ENCODE measurements at places on chromosomes 1 and 21.

- no peak for DNase-seq
Measured at GRCh38 chr21:29193072-29193471, 62.6 kb downstream of the MAP3K7CL start.

- DNase-seq: no peak
Measured at GRCh38 chr1:3518256-3518655, 63.8 kb downstream of the ARHGEF16 start.

DNA sequence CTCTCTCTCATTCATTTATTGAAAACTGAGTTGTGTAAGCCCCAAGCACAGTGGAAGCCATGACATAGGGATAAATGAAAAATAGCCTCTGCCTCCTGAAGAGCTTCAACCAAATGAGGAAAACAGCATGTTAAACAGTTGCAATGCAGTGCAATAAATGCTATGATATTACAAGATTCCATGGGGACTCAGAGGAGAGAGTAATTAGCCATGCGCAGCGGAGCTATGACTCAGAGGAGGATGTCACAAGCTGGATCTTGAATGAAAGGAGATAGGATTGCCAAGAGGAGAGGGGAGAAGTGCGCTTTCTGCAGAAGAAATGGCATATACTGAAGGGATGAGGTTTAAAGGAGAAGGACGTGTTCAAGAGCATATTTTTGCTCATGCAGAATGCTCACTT is 231.3 kb upstream of the PLXNA2 start:
- DNase-seq: no peak

- DNase-seq: no peak
Measured at GRCh38 chr1:1917995-1918900, 831 bp downstream of the TMEM52 start.

GRCh38 chr1:28144203-28145135 is 32.0 kb downstream of the PTAFR start:
- DNase-seq: no peak

- no peak for DNase-seq
Measured at GRCh38 chr1:68585351-68585750, 88.5 kb upstream of the DEPDC1 start.

- no peak for DNase-seq
Measured at GRCh38 chr1:19229229-19229628, 19.2 kb upstream of the UBR4 start.

- no peak for DNase-seq
Measured at GRCh38 chr1:40204856-40205255, 42.9 kb upstream of the TMCO2 start.

DNA sequence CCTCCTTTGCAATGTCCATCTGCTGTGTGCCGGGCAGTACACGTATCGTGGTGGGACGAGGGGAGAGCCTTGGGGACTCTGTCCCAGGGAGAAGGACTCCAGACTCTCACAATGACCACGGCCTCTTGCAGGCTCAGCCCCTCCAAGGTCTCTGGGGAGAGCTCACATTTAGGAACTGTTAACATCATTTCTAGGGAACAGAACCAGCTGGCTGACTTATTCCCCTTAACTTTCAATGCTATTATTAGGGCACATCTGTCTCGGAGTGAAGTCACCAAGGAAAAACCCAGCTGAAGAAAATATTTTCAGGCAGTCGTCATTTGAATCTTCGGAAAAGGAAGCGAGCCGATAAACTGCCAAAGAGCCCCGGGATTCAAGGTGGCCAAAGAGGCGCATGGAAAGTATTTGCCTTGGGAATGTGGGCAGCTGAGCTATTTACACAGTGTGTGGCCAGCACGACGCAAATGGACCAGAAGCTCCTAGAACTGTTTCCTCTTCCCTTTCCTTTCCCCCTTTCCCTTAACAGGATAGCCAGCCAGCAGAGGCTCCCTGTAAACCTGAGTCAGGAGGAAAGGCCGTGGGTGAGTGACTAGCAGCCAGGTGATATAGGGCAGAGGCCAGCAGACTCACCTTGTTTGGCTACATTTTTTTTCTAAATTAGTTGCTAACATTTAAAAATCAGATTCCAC is 74.5 kb downstream of the ITPKB start:
- DNase-seq: no peak

DNA sequence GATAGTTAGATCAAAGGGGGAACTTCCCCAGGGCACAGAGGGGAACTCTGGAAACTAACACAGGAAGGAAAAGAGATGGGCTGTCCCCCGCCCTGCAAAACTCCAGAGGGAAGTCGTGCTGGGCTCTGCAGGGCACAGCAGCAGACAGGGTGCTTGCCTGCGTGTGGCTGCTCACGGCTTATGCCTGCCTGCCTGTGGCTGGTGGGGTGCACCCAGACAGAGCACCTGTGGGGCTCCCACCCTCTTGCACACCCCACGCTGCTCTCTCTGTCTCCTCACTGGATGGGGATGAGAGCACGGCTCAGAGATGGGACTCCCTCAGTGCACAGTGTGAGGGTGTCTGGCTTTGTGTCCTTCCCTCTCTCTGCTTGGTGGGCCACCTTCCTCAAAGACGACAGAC is 13.5 kb upstream of the ETV3L start:
- peak; percentile 34 for DNase-seq

DNA sequence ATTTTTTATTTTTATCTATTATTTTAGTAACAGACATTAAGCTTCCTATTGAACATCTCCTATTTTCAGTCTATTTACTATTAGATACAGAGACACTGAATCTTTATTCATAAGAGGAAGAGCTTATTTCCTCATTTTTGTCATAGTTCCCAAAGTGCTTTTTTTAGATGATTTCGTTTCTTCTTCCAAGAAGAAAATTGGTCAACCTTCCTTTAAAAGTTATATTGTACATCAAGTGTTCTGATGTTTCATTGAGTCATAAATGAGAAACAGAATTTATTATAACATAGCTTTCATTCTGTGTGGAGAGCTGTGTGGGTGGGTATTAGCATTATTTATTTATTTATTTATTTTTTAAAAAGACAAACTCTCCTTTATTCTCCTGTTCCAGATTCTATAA is 50.6 kb upstream of the BACH1 start:
- DNase-seq: no peak

- DNase-seq: no peak
Measured at GRCh38 chr21:45982758-45983648, 1.4 kb downstream of the COL6A1 start.

- DNase-seq: no peak
Measured at GRCh38 chr1:115198938-115199337, 109.6 kb upstream of the TSPAN2 start.

DNA sequence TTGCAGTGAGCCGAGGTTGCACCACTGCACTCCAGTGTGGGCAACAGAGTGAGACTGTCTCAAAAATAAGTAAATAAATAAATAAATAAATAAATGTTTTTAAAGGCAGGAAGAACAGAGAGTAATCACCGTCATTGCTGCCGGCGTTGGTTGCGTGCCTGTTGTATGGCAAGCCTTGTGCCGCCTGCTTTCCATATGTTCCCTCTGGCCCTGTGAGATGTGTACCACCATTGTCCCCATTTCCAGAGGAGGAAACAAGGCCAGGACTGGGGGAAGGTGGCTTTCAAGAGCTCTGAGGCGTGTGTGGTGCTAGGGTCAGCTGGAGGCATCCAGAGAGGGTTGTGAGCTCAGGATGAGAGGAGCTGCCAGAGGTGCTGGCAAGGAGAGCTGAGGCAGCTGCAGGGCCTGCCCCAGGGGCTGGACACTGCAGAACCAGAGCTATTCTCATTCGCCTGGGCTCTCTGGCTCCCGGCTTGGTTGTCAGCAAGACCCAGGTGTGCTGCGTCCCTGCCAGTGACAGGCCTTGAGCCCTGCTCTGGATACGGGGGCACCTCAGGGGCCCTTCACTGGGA is 5.2 kb upstream of the MARCKSL1 start:
- no peak for DNase-seq

DNA sequence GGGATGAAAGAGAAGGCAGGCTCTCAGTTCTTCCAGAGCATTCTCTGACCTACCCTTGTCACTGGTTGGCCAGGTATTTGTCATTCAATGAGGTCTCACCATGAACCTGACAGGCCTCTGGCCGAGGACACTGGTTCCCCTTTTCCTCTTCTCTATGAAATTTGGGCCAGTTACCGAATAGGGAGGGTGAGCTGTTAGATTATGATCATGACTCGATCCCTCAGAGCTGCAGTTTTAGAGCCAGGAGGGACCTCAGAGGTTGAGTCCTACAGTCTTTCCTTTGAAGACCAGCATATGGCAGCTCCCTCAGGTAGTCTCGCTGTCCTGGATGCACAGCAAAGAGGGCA is 29.5 kb upstream of the CLSTN1 start:
- no peak for DNase-seq

GRCh38 chr1:162541619-162542141 is 19.8 kb upstream of the UAP1 start:
- no peak for DNase-seq

DNA sequence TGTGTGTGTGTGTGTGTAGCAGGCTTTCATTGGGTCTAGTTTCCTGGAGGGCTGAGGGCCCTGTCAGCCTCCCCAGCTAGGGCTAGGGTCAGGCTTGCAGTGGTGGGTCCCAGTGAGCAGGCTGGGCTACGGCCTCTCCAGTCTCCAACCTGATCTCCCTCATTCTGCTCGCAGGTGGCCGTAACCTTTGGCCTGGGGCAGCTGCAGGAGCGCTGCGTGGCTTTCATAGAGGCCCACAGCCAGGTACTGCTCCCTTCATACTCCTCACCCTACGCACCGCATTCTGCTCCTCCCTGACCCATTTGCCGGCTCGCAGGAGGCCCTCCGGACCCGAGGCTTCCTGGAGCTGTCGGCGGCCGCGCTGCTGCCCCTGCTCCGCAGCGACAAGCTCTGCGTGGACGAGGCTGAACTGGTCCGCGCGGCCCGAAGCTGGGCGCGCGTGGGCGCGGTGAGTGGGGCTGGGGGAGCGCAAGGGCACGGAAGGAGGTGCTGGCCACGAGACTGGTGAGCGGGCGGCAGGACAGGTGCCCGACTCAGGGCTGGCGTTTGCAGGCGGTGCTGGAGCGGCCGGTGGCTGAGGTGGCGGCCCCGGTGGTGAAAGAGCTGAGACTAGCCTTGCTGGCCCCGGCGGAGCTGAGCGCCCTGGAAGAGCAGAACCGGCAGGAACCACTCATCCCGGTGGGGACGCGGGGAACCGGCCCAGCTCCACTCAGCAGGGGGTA is 4.7 kb downstream of the BTBD19 start:
- DNase-seq: no peak

All from D341Med (cell line).